ENCODE measurements at places on chromosomes 4 and X.

DNA sequence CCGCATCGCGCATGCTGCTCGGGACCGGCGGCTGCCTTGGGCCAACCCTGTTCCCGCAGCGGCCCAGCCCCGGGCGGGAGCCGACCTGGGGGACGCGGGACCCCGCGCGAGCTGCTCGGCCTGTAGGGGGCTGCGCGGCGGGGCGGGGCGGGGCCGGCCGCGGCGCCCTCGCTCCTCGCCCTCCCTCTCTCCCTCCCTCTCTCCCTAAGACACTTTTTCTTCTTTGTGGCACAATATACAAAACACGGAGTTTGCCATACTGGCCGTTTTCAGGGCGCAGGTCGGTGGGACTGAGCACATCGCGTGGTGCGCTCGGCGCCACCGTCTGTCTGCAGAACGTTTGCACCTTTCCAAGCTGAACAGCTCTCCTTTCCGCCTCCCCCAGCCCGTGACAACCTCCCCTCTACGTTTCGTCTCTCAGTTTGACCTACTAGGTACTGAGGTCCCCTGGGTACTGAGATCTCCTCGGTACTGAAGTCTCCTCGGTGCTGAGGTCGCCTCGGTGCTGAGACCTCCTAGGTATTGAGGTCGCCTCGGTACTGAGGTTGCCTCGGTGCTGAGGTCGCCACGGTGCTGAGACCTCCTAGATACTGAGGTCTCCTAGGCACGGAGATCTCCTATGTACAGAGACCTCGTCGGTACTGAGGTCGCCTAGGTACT lies 261.1 kb upstream of the PLCXD1 start:
- H3K4me3 ChIP-seq = peak overlapping the region; percentile 60
- no peak overlapping the region for H3K27ac ChIP-seq
- no peaks in the 10 kb centered on the region for H3K4me1 ChIP-seq
- no peaks in the 10 kb centered on the region for H3K27me3 ChIP-seq
- H3K36me3 ChIP-seq = no peaks in the 10 kb centered on the region
- DNase-seq = no peak

DNA sequence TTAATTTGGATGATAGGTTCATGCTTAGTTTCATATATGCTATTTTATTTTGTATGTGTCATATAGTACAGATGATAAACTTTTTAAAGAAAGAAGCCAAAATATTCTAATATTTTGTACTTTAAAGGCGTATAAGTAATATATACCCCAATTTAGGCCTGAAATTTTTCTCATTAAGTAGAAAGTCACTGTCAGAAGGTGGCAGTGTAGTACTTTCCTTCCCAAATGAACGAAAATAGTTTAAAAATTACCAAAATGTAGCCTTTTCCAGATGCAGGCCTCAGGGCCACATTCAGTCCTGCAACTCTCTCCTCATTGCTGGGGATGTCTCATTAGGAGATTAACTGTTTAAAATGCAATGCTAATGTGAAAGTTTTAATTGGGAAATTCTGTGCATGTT lies 1263.6 kb downstream of the C4orf33 start:
- no peaks in the 10 kb centered on the region for H3K27me3 ChIP-seq
- no peaks in the 10 kb centered on the region for H3K36me3 ChIP-seq
- no peak overlapping the region for H3K27ac ChIP-seq
- no peak overlapping the region for H3K4me3 ChIP-seq
- no peak for DNase-seq

- no peak overlapping the region for H3K4me3 ChIP-seq
- no peak overlapping the region for H3K27ac ChIP-seq
- DNase-seq = no peak
- no peaks in the 10 kb centered on the region for H3K27me3 ChIP-seq
- H3K4me1 ChIP-seq = no peaks in the 10 kb centered on the region
Observed at GRCh38 chrX:35340465-35340864, 397.9 kb downstream of the FAM47B start.

GRCh38 chrX:151226941-151227340 lies 50.6 kb downstream of the GPR50 start:
- H3K4me3 ChIP-seq = no peak overlapping the region
- no peaks in the 10 kb centered on the region for H3K36me3 ChIP-seq
- H3K27ac ChIP-seq = no peak overlapping the region
- H3K4me1 ChIP-seq = no peaks in the 10 kb centered on the region
- no peaks in the 10 kb centered on the region for H3K27me3 ChIP-seq
- no peak for DNase-seq

DNA sequence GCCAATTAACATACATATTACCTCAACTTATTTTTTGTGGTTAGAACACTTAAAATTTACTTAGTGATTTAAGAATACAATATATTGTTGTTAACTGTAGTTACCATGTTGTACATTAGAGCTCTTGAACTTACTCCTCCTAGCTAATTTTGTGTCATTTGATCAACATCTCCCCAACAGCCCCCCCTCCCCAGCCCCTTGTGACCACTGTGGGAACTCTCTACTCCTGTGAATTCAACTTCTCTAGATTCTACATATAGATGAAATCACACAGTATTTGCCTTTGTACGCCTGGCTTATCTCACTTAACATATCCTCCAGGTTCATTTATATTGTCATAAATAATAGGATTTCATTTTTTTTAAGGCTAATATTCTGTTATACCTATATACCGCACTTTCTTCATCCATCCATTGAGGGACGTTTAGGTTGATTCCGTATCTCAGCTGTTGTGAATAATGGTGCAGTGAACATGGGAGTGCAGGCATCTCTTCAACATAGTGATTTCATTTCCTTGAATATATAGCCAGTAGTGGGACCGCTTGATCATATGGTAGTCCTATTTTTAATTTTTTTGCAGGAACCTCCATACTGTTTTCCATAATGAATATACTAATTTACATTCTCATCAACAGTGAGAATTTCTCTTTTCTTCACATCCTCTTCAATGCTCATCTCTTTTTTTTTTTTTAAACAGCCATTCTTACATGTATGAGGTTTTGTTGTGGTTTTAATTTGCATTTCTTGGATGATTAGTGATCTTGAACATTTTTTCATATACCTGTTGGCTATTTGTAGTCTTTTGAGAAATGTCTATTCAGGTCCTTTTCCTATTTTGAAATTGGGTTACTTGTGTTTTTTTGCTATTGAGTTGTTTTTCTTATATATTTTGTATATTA lies 66.8 kb downstream of the RAPGEF2 start:
- DNase-seq = no peak
- no peak overlapping the region for H3K27ac ChIP-seq
- no peaks in the 10 kb centered on the region for H3K4me1 ChIP-seq
- no peaks in the 10 kb centered on the region for H3K36me3 ChIP-seq
- H3K4me3 ChIP-seq = no peak overlapping the region
- H3K27me3 ChIP-seq = no peaks in the 10 kb centered on the region

DNA sequence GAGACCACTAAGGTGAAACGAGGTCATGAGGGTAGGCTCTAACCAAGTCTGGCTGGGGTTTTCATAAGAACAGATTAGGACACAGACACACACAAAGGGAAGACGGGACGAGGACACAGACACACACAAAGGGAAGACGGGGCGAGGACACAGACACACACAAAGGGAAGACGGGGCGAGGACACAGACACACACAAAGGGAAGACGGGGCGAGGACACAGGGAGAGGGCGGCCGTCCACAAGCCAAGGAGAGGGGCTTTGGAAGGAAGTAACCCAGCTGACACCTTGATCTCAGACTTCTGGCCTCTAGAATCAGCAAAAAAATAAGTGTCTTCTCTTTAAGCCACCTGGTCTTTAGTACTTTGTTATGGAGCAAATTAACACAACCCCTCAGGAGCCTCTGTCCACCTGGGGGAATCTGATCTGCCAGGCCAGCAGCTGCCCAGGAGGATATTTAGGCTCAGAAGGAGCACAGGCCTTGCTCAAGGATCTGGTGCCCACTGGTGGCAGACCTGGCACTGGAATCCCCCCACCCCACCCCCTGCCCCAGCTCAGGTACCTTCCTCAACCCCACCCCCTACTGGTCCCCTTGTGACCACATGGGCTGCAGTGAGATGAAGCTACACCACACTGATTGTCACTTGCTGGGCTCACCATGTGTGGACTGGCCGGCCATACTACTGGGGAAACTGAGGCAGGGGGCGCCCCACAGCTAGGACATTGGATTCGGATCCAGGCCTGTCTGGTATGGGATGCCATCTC lies 2.8 kb downstream of the ABLIM2 start:
- DNase-seq = no peak
- H3K4me1 ChIP-seq = peaks cover 25% of the 10 kb centered on the region
- H3K36me3 ChIP-seq = no peaks in the 10 kb centered on the region

DNA sequence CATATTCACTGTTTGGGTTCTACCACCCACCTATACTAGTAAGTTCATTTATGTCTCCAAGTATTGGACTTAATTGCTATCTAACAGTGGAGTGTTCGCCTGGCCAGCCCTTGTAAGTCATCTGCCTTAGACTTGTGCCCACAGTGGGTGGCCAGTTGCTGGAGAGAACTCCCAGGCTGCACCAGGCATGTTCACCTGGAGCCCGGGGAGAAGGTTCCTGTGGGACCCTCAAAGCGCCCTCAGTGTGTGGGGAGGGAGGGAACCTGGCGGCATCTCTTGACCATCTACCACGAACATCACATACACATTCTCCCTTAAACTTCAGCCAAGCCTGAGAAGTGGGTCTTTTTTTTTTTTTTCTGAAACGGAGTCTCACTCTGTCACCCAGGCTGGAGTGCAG lies 138.1 kb downstream of the CPZ start:
- no peaks in the 10 kb centered on the region for H3K27me3 ChIP-seq
- H3K27ac ChIP-seq = no peak overlapping the region
- no peak overlapping the region for H3K4me3 ChIP-seq
- no peaks in the 10 kb centered on the region for H3K36me3 ChIP-seq
- peak; percentile 24 for DNase-seq

- H3K27ac ChIP-seq = no peak overlapping the region
- peak; percentile 78 for DNase-seq
- H3K27me3 ChIP-seq = no peaks in the 10 kb centered on the region
- no peak overlapping the region for H3K4me3 ChIP-seq
Observed at GRCh38 chr4:3436798-3437581, 4.8 kb upstream of the HGFAC start.

DNA sequence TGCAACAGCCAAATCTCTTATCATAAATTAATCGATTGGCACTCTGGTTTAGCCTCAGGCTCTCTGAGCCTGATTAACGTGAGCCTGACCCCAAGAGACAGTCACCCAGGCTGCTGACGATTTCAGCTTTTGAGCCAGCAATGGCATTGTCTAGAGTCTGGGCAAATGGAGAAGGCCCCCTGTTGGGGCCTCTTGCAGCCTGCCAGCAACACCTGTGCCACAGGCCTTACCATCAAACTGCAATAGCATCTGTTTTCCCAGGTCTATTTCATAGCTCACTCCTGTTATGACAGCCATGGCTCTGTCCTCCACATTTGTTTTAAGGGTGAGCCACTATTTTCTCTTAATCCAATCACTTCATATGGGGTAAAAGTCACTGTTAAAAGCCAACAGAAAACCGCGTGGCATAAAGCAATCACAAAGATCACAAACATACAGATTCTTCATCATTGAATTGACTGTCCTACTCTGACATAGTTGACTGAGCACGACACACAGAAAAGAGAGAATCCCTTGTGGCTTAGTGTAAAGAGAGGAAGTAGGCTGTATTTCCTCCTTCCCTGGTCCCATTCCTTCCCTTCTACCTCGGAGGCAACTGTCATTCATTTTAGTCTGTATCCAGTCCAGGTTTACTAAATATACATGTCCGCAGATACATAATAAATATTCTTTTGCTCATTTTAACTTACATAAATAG lies 47.8 kb downstream of the SLC9A7 start:
- H3K27ac ChIP-seq = no peak overlapping the region
- no peak overlapping the region for H3K4me3 ChIP-seq
- DNase-seq = no peak

DNA sequence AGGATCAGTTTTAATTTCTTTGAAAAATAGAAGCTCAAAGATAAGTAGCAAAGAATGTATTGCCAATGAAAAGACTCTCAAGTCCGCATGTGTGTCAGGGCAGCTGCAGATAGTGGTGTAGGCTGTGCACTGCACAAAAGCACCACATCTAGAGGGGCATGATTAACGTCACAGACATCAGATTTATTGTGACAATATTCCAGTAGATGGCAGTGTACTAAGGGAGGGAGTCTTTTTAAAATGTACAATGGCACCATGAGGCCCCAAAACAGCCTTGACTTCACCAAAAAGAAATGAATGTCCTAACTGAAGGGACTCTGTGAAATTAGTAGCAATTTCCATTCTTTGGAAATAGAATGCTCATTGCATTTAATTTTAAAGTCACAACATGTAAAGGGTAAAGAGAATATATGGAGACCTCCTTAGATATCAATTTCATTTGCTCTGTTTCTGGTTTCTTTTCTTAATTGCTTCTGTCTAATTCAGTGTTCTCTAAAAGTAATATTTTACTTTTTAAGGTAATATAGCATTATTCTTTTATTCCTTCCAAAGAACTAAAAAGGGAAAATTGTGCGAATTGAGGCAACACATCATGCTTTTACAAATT lies 98.4 kb downstream of the ZNF827 start:
- peaks cover 4% of the 10 kb centered on the region for H3K36me3 ChIP-seq
- no peaks in the 10 kb centered on the region for H3K4me1 ChIP-seq
- H3K27me3 ChIP-seq = no peaks in the 10 kb centered on the region

DNA sequence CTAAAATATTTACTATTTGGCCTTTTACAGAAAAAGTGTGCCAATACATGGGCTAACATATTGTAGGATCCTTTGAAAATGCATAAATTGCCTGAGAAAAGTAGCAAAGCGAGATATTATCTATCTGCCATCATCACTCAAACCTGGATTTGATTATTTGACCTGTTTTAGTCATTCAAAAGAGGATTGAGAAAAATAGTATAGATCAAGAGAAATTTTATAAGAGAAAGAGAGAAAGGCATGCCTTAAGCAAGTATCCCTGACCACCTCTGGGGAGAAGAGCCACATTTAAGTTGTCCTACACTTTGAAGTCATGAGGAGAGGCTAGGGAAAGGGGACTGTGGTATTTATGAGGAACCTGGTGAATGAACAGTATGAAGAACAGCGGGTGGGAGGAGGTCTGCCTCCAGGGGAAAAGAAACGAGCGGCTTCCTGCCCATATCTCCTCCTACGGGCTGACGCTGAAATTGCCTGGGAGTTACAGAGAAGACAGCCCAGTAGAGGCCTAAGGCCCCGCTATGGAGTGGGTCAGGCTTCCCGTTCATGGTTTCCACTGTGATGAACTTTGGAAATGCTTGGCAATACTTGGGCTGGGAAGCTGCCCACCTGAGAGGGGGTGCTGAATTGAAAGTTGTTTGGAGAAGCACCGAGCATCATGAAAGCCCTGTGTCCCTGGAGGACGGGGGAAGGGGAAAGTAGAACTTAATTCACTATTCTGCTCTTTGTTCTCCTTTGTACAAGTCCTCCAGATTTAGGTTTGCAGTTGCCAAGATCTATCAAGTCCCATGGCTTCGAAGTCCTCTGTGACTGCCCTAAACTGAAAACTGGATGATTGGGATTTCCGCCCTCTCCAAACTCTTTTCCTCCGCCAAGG lies 106.9 kb upstream of the ACSL4 start:
- H3K27ac ChIP-seq = peak overlapping the region; percentile 44
- H3K27me3 ChIP-seq = no peaks in the 10 kb centered on the region
- H3K36me3 ChIP-seq = no peaks in the 10 kb centered on the region
- DNase-seq = no peak

GRCh38 chr4:23884741-23885140 lies 5.1 kb downstream of the PPARGC1A start:
- no peaks in the 10 kb centered on the region for H3K4me1 ChIP-seq
- H3K27ac ChIP-seq = no peak overlapping the region
- H3K27me3 ChIP-seq = no peaks in the 10 kb centered on the region
- H3K36me3 ChIP-seq = no peaks in the 10 kb centered on the region
- no peak for DNase-seq

GRCh38 chr4:107791902-107792301 lies 32.8 kb upstream of the SGMS2 start:
- H3K4me1 ChIP-seq = no peaks in the 10 kb centered on the region
- no peaks in the 10 kb centered on the region for H3K36me3 ChIP-seq
- H3K4me3 ChIP-seq = no peak overlapping the region

- H3K27ac ChIP-seq = peak overlapping the region; percentile 16
- H3K4me3 ChIP-seq = no peak overlapping the region
- no peaks in the 10 kb centered on the region for H3K36me3 ChIP-seq
- H3K4me1 ChIP-seq = no peaks in the 10 kb centered on the region
- no peak for DNase-seq
Observed at GRCh38 chr4:145930592-145930991, 8.0 kb downstream of the ZNF827 start.
